ENCODE measurements at places on chromosomes 16 and 17. TPM values are rescaled to one million over a fixed set of nuclear protein-coding genes. Genes with fewer than 3 reads are reported as not detected.

Gene EIF1
- polyA plus RNA-seq, result 791 TPM

DNA sequence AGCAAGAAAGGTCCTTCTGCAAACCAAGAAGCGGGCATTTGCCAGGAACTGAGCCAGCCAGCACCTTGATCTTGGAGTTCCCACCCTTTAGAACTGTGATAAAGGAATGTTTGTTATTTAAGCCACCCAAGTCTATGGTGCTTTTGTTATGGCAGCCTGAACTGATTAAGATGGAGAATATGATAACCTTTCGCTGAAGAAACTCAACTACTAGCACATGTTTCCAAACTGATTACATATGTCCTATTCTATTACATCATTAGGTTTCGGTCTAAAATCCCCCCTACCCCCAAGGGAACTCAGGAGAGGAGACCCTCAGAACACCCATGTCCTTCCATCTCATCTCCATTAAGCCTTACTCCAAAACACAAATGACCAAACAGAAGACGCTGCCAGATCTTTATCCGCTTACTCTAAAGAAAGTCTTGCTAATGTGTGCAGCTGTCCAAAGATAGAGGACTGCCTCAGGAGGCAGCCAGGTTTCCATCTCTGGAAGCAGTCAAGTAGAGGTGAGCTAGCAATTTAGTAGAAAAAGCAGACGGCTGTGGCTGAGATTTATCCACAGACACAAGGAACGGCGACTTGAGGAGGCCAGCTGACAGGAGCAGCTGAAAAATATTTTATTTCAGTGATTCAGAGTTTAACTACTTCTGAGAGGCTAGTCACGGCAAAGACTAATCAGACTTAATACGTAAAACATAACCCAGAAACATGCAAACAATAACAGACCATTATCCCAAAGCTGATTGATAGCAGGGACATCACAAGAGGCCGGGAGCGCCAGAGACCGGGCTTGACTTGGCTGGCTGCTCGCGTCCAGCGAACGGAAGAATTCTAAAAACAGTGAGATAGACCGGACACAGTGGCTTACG is 611.4 kb upstream of the CDH5 start:
- no peak overlapping the region for H3K4me3 ChIP-seq
- no peaks in the 10 kb centered on the region for H3K36me3 ChIP-seq
- no peak for DNase-seq
- H3K27me3 ChIP-seq, result no peaks in the 10 kb centered on the region
- H3K4me1 ChIP-seq, result no peaks in the 10 kb centered on the region
- no peak overlapping the region for H3K27ac ChIP-seq

Gene PRAC2
- polyA plus RNA-seq, result not detected

DNA sequence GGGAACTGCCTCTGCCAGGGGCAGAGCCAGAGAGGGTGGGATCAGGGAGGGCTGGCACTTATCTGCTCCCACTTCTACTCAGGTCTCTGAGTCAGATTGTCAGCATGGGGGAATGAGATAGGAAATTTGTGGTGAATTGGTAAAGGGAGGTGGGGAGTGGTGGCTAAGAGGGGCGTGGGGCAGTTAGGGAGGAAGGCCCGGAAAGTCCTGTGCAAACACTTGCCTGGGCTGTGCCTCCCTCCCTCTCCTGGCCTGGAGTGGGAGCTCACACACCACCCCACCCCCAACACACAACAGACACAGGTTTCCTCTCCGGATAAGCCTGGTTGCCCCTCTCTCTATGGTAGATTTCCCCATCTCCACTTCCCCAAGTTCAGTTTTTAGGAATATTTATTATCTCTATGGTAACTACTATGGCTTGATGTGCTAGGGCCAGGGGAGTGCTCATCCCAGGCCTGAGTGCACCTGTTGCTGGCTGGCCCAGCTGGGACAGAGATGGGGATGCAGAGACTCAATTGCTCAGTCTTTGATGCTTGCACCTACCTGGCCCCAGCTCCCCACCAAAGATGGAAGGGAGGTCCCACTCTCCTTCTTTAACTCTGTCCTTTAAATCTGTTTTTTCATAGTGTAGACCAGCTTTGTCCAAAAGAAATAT is 2.7 kb downstream of the SPNS2 start:
- no peak overlapping the region for H3K4me3 ChIP-seq
- peaks cover 16% of the 10 kb centered on the region for H3K27me3 ChIP-seq
- H3K27ac ChIP-seq, result no peak overlapping the region
- DNase-seq, result no peak
- H3K4me1 ChIP-seq, result peaks cover 33% of the 10 kb centered on the region

DNA sequence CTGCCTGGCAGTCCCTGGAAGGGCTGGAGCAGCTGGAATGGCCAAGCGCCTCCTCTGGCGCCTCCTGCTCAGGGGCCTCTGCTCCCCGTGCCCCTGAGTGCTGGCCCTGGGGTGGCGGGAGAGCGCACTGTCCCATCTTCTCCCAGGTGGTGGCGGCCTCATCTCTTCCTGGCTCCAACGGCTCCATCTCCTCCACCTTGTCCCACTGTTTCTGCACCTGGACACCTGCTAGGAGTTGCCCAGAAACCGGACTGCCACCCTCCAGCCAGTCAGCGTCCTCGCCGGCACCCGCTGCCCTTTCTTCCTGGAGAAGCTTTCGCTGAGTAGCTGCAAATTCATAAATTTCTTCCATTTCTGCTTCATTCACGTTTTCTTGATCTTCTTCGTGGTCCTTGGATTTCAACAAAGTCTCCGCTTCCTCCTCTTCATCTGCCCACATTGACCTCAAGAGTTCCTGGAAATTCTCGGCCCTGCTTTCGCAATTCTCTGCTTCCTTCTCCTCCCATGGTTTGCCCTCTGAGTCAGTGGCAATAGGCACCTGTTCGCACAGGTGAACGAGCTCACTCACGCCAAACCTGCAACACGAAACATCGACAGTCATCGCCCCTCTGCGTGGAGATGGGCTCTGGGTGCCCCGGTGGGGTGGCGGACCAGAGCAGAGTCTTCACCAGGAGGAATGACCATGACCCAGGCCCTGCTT is 13.7 kb upstream of the NLRC3 start:
- no peak for DNase-seq
- no peaks in the 10 kb centered on the region for H3K27me3 ChIP-seq
- no peak overlapping the region for H3K4me3 ChIP-seq
- H3K4me1 ChIP-seq, result no peaks in the 10 kb centered on the region
- H3K27ac ChIP-seq, result no peak overlapping the region
- H3K36me3 ChIP-seq, result peaks cover 47% of the 10 kb centered on the region

GRCh38 chr17:45136846-45137560 is 1.5 kb downstream of the ACBD4 start:
- H3K36me3 ChIP-seq, result peaks cover 4% of the 10 kb centered on the region
- no peak overlapping the region for H3K27ac ChIP-seq
- no peaks in the 10 kb centered on the region for H3K27me3 ChIP-seq

DNA sequence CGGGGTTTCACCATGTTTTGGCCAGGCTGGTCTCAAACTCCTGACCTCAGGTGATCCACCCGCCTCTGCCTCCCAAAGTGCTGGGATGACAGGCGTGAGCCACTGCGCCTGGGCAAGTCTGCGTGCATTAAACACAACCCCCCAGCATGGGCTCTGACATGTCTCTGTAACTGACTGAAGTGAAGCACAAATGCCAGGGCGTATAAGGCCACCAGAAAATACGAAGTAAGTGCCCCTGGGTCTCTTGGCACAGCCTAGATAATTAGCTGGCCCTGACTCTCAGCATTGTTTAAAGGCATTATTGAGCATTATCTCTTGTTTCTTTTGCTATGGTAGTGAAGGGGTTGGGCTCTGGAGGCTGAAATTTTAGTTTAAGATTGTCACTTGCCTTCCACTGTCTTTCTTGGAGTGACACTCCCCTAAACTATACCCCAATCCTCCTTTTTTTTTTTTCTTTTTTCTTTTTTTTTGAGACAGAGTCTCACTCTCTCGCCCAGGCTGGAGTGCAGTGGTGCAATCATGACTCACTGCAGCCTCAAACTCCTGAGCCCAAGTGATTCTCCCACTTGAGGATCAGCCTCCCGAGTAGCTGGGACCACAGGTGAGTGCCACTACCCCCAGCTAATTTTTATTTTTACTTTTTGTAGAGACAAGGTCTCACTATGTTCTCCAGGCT is 8.2 kb upstream of the SEC14L1 start:
- no peaks in the 10 kb centered on the region for H3K27me3 ChIP-seq
- H3K27ac ChIP-seq, result no peak overlapping the region
- DNase-seq, result no peak
- peaks cover 4% of the 10 kb centered on the region for H3K4me1 ChIP-seq
- no peaks in the 10 kb centered on the region for H3K36me3 ChIP-seq

GRCh38 chr17:79738643-79739042 is 7.9 kb downstream of the ENPP7 start:
- no peak overlapping the region for H3K27ac ChIP-seq
- no peak overlapping the region for H3K4me3 ChIP-seq
- H3K27me3 ChIP-seq, result no peaks in the 10 kb centered on the region
- DNase-seq, result no peak
- peaks cover 51% of the 10 kb centered on the region for H3K4me1 ChIP-seq
- H3K36me3 ChIP-seq, result peaks cover 34% of the 10 kb centered on the region

GRCh38 chr16:87658564-87659225 is 56.4 kb downstream of the JPH3 start:
- no peak overlapping the region for H3K4me3 ChIP-seq
- no peak overlapping the region for H3K27ac ChIP-seq
- H3K27me3 ChIP-seq, result no peaks in the 10 kb centered on the region
- no peak for DNase-seq
- H3K36me3 ChIP-seq, result no peaks in the 10 kb centered on the region
- no peaks in the 10 kb centered on the region for H3K4me1 ChIP-seq

- H3K27ac ChIP-seq, result no peak overlapping the region
- no peaks in the 10 kb centered on the region for H3K36me3 ChIP-seq
- peaks cover 28% of the 10 kb centered on the region for H3K27me3 ChIP-seq
- no peaks in the 10 kb centered on the region for H3K4me1 ChIP-seq
- peak overlapping the region; percentile 54 for H3K4me3 ChIP-seq
- peak; percentile 67 for DNase-seq
Observed at GRCh38 chr16:56675685-56676210, 6.1 kb downstream of the MT1H start.

DNA sequence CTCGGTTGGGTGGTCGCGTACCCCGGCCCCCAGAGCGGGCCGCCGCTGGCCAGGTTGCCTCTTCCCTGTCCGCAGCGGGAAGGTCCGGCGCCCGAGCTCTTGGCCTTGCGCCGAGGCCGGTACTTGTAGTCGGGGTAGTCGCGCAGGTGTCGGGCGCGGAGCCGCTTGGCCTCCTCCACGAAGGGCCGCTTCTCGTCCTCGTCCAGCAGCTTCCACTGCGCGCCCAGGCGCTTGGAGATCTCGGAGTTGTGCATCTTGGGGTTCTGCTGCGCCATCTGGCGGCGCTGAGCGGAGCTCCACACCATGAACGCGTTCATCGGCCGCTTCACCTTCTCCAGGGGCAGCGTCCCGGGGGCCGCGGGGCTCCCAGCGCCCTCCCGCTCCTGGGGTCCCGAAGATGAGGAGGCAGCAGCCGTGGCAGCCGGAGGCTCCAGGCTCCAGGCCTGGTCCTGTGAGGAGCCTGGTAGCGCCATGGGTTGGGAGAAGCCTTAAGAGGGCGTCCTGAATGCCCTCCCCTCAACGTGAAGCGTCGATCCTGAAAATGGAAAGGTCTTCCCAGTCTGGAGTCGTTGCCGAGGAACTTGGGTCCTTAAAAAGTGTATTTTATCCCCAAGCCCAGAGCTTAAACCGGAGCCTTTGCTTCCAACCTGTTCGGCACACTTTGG is 558 bp downstream of the SOX15 start:
- no peak overlapping the region for H3K27ac ChIP-seq
- H3K27me3 ChIP-seq, result no peaks in the 10 kb centered on the region
- DNase-seq, result peak; percentile 76
- H3K4me1 ChIP-seq, result peaks cover 17% of the 10 kb centered on the region

DNA sequence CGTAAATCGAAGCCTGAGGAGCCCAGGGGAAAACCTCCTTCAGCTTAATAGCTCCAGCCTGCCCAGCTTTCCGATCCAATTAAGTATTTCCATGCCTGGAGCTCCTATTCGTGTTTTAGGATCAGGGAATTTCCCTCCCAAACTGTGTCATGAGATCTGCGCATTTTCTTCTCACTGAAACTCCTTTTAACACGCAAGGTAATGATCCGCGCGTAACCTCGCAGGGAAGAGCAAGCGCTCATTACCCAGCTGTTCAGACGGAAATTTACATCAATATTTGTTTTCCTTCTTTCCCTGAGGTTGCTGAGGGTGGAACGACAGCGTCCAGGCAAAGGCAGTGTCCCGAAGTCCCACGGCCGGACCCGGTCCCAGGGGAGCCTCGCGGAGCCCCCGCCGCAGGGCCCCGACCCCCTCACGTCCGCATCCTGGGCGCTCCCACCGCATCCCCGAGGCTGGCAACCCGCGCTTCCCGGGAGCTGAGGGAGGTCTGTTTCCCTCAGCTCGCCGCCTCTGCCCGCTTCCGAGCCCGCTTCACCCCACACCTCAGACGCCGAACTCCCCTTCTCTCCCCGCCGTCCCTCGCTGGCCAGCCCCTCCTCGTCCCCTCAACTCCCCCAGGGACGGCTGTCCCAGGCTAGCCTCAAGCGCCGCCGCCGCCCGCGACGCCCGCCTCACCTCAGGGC is 415 bp downstream of the ABCA5 start:
- peak overlapping the region; percentile 93 for H3K4me3 ChIP-seq
- peak overlapping the region; percentile 98 for H3K27ac ChIP-seq
- DNase-seq, result no peak
- H3K4me1 ChIP-seq, result peaks cover 2% of the 10 kb centered on the region
- no peaks in the 10 kb centered on the region for H3K36me3 ChIP-seq

GRCh38 chr16:87550495-87550961 is 51.8 kb upstream of the JPH3 start:
- H3K4me1 ChIP-seq, result no peaks in the 10 kb centered on the region
- no peak overlapping the region for H3K27ac ChIP-seq
- H3K4me3 ChIP-seq, result no peak overlapping the region
- H3K36me3 ChIP-seq, result no peaks in the 10 kb centered on the region
- no peaks in the 10 kb centered on the region for H3K27me3 ChIP-seq
- DNase-seq, result no peak

DNA sequence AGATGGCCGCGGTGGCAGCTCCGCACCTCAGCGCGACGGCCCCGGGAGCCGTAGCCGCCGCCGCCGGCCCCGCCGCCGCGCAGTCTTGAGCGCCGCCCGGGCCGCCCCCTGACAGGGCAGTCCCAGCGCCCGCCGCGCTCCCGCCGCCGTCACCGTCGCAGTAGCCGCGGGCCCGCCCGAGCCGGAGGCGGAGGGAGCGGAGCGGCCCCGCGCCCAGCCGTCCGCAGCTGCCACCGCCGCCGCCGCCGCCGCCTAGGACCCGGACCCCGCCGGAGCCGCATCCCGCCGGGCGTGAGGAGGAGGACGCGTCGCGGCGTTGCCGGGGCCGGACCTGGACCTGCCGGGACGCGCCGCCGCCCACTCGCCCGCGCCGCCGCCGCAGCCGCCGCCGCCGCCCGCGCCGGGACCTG is 218 bp downstream of the TNRC6C start:
- no peaks in the 10 kb centered on the region for H3K36me3 ChIP-seq
- H3K27ac ChIP-seq, result no peak overlapping the region
- no peak overlapping the region for H3K4me3 ChIP-seq
- peaks cover 73% of the 10 kb centered on the region for H3K27me3 ChIP-seq
- peaks cover 15% of the 10 kb centered on the region for H3K4me1 ChIP-seq
